ENCODE measurements at places on chromosomes 3 and 15. TPM values are rescaled to one million over a fixed set of nuclear protein-coding genes. Genes with fewer than 3 reads are reported as not detected.

The TMIE gene
- 0.96 TPM for total RNA-seq

DNA sequence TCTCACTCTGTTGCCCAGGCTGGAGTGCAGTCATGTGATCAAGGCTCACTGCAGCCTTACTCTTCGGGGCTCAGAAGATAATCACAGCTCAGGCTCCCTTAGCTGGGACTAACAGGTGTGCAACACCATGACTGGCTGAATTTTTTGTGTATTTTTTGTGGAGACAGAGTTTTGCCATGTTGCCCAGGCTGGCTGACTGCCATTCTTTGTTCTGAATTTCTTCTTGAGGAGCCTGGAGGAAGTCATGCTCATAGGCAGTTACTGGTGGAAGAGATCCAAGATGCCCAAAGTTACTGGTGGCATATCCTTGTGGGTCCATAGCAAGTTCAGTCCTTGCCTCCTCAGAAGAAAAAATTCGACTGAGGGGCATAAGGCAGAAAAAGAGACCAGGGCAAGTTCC is 16.6 kb upstream of the UBP1 start:
- no peak overlapping the region for H3K27ac ChIP-seq
- DNase-seq = no peak
- H3K27me3 ChIP-seq = no peaks in the 10 kb centered on the region
- no peak overlapping the region for H3K4me3 ChIP-seq
- H3K4me1 ChIP-seq = no peaks in the 10 kb centered on the region

- H3K4me1 ChIP-seq = peaks cover 2% of the 10 kb centered on the region
- H3K27ac ChIP-seq = no peak overlapping the region
- no peak for DNase-seq
- H3K36me3 ChIP-seq = no peaks in the 10 kb centered on the region
Measured at GRCh38 chr3:63654931-63655330, 2.5 kb downstream of the SNTN start.

- no peaks in the 10 kb centered on the region for H3K4me1 ChIP-seq
- DNase-seq = no peak
- H3K27ac ChIP-seq = no peak overlapping the region
- H3K4me3 ChIP-seq = no peak overlapping the region
Measured at GRCh38 chr3:113079218-113079961, 88.6 kb downstream of the GTPBP8 start.

DNA sequence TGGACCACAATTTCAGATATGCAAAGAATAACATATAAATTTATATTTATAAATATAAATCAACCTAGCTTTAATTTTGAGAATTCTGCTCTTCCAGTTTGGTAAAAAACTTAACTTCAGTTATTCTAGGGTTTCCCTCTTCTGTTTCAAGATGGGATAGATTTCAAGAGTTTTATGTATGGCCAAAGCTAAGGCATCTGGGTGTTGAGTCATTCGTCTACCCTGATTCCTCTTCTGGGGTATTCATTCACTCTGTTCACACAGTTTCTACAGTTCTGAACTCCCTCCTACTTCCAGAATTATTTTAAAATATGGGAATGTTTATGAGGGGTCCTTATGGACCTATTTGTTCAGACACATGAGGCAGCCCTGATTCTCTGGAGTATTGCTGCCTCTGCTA is 4.2 kb upstream of the FGF7 start:
- H3K4me3 ChIP-seq = no peak overlapping the region
- no peak overlapping the region for H3K27ac ChIP-seq
- DNase-seq = no peak
- no peaks in the 10 kb centered on the region for H3K27me3 ChIP-seq
- H3K36me3 ChIP-seq = no peaks in the 10 kb centered on the region
- no peaks in the 10 kb centered on the region for H3K4me1 ChIP-seq

GRCh38 chr3:146544929-146545528 is 622 bp upstream of the PLSCR1 start:
- DNase-seq = no peak
- no peaks in the 10 kb centered on the region for H3K36me3 ChIP-seq
- H3K4me1 ChIP-seq = peaks cover 5% of the 10 kb centered on the region
- H3K27me3 ChIP-seq = no peaks in the 10 kb centered on the region
- peak overlapping the region; percentile 98 for H3K27ac ChIP-seq

GRCh38 chr3:3087279-3087678 is 22.9 kb downstream of the IL5RA start:
- no peak for DNase-seq
- no peak overlapping the region for H3K27ac ChIP-seq
- H3K27me3 ChIP-seq = no peaks in the 10 kb centered on the region
- no peak overlapping the region for H3K4me3 ChIP-seq

DNA sequence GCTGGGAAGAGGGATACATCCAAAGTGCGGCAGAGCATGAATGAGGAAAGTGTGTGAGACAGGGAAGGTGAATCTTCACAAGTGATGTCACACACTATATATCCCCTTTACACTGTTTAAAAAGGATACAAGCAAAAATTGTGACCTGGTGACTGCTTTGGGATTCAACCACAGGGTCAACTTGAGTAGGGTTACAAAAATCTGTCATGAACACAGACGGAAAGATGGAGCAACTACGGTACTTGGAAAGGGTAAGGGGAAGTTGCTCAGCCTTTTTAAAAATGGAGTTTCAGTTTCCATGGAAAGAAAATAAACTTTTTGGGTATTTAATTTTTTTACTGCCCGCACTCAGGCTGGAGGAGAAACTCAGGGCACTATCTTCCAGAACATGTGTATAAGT is 60.3 kb downstream of the B3GNT5 start:
- no peaks in the 10 kb centered on the region for H3K36me3 ChIP-seq
- H3K4me1 ChIP-seq = no peaks in the 10 kb centered on the region
- H3K27ac ChIP-seq = no peak overlapping the region

The ITIH3 gene
- 3.1 TPM for total RNA-seq

- H3K27ac ChIP-seq = no peak overlapping the region
- peaks cover 3% of the 10 kb centered on the region for H3K4me1 ChIP-seq
- DNase-seq = no peak
- H3K27me3 ChIP-seq = no peaks in the 10 kb centered on the region
- H3K4me3 ChIP-seq = no peak overlapping the region
- no peaks in the 10 kb centered on the region for H3K36me3 ChIP-seq
Measured at GRCh38 chr3:115272036-115272824, 125.1 kb upstream of the ZBTB20 start.

The TMEM108 gene
- under 0.01 TPM for total RNA-seq

All from ovary (tissue), 10 donors.